Stimulated activated CD8-positive, alpha-beta memory T cell treated with anti-CD3 and anti-CD28 coated beads, Interleukin-4, amount 100 ng/mL, for 1 hour (primary cell): ENCODE measurements at places on chromosomes 3 and 15.

DNA sequence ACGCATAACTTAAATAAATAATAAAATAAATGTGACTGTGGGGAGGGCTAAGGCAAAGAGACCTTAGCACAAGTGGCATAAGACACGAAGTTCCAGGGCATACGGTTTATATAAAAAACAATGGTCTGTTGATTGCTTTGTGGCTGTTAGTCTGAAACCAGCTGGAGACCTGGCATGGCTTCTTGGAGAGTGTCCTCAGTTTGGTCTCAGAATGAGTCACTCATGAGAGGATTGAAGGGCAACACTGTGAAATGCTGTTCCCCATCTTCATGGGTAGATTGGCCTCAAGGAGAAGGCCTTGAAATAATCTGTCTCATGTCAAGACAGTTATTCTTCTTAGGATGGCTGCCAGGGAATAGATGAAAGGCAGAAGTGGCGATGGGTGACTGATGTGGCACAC, 62.2 kb downstream of the SOX2 start:
- DNase-seq = no peak

GRCh38 chr3:110261141-110261540, 810.5 kb upstream of the NECTIN3 start:
- no peak for DNase-seq

- DNase-seq = no peak
Observed at GRCh38 chr3:15676259-15676658, 74.7 kb downstream of the BTD start.

DNA sequence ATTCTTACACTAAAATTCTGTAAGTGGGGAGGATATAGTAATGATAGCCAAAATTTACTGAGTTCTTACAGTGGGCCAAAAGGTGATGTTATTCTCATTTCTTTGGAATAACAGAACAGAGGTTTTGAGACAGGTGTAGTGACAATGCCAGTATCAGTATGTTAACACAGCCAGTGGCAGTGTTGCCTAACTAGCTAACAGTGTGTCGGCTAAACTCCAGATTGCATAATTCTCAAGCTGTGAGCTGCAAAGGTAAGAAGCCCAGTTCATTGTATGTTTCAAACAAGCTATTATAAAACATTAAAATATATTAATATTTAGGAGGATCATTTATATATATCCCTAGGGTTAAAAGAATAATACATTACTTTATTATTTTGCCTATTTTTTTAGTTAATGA, 920 bp downstream of the SLC15A2 start:
- DNase-seq = no peak

GRCh38 chr3:158747417-158747816, 15.2 kb upstream of the RARRES1 start:
- no peak for DNase-seq

- DNase-seq = no peak
Observed at GRCh38 chr3:26587571-26587970, 35.0 kb upstream of the LRRC3B start.

GRCh38 chr3:25690768-25691533, 26.2 kb upstream of the TOP2B start:
- DNase-seq = no peak

- DNase-seq = no peak
Observed at GRCh38 chr3:49358884-49359225, 702 bp upstream of the GPX1 start.
